ENCODE measurements at places on chromosomes 11 and 22.

DNA sequence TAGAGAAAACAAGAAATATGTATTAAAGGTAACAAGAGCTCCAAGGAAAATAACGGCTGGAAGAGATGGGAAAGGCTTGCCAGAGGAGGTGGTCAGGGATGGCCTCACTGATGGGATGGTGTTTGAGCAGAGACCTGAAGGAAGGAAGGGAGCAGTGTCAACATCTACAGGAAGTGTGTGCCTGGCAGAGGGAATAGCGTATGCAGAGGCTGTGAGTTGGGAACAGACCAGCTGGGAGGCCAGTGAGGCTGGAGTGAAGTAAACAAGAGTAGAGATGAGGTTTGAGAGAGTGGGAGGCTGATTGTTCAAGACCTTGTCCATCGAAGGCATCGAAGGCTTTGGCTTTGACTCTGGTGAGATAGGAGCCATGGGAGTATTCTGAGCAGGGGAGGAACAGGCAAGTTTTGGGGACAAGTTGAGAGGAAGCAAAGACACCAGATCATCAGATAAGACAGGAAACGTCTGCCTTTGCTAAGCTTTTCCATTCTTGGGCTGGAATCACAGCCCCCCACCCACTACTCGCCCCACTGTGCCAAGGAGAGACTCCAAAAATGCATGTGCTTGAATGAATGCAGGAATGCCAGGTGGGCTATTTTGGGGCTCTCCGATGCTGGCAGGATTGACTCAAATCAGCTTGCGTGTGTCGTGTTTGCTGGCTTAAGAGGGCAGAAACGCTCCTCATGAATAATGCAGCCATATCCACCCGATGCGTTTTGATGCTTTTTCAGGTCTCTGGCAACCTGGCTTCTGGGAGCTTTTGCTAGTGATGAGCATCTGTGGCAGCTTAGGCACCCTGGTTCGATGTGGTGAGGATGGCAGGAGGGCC, 7.2 kb downstream of the SGSM1 start:
- no peak for DNase-seq

- DNase-seq: no peak
Observed at GRCh38 chr22:45579806-45580725, 77.4 kb downstream of the FBLN1 start.

DNA sequence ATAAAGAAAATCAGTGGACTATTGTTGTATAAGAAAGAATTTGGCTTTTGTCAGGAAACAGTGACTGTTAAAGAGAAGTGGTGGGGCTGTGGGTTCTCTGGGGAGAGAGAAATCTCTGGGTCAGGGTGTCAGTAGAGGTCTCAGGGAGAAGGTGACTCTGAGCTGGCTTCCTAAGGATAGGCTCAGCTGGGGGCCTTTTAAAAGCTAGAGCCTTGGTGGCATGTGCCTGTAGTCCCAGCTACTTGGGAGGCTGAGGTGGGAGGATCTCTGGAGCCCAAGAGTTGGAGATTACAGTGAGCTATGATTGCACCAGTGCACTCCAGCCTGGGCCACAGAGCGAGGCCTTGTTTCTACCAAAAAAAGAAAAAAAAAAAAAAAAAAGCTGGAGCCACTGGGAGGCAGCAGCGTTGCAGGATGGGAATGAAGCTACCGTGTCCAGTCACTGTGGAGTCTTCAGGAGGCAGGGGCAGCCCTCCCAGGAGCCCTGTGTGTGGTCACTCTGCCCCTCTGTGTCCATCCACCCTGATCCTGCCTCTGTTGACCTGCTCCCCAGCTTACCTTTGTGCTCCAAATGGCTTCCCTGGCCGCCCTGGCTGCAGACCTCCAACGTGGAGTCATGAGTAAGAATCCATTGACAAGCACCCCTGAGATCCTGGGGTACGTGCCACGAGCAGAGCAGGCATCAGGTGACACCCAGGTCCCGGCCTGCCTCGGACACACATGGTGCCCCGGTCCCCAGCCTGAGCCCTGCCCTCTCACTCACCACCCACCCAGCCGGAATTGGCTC, 5.4 kb upstream of the MIF start:
- DNase-seq: no peak

- DNase-seq: peak; percentile 16
Observed at GRCh38 chr22:38412435-38413084, 42.4 kb downstream of the KCNJ4 start.

DNA sequence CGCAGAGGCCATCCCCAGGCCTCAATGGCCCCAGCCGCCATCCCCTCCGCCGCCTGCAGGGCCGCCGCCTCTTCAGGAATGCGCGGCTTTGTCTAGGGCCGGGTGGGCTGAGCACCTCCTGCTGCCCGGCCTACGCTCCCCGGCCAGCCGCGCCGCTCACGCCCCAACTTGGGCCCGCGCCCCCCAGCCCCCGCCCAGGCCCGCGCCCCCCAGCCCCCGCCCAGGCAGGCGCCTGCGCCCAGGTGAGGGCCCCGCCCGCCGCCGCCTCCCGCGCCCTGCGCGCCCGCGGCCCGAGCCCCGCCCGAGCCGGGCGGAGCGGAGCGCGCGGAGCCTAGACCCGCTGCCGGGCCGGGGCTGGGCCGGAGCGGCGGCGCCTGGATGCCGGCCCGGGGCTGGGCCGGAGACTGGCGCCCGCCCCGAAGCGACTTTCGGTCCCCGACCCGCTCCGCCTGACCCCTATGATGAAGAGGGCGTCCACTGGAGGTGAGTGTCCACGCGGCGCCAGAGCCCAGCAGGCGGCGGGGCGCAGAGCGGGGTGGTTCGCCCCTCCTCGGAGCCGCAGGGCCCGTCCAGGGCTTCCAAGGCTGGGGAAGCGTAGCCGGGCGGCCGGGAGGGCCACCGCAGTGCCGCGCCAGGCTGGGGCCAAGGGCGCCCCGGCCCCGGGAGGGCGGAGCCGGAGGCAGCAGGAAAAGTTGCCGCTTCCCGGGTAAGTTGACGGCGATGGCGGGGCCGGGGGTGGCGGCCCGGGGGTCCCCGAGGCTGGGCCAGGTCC, 34.3 kb upstream of the PRODH start:
- DNase-seq: no peak

GRCh38 chr11:126742582-126742981, 258.0 kb downstream of the KIRREL3 start:
- DNase-seq: no peak

DNA sequence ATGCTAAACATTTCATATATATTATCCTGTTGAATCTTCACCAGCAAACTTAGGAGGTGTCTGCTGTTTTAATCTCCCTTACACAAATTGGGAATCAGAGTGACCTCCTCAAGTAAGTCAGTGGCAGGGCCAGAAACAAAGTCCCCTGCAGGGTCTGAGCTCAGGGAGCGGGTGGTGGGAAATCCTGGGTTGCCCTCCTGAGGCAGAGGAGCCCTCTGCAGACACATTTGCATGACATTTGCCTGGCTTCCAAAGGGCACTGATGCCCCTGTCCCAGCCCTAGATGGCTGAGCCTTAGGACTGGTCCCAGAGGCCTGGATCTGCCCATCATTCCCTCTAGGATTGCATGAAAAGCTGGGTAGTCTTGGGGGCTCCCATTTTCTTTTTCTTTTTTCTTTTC, 2.1 kb upstream of the INPP5J start:
- DNase-seq: no peak

- no peak for DNase-seq
Observed at GRCh38 chr11:66641834-66642233, 3.3 kb downstream of the RBM4 start.

GRCh38 chr11:88770475-88771079, 295.2 kb downstream of the GRM5 start:
- no peak for DNase-seq

GRCh38 chr11:95044010-95044409, 5.2 kb upstream of the KDM4F start:
- DNase-seq: no peak

- no peak for DNase-seq
Observed at GRCh38 chr11:117820516-117820915, 4.0 kb downstream of the FXYD2 start.

DNA sequence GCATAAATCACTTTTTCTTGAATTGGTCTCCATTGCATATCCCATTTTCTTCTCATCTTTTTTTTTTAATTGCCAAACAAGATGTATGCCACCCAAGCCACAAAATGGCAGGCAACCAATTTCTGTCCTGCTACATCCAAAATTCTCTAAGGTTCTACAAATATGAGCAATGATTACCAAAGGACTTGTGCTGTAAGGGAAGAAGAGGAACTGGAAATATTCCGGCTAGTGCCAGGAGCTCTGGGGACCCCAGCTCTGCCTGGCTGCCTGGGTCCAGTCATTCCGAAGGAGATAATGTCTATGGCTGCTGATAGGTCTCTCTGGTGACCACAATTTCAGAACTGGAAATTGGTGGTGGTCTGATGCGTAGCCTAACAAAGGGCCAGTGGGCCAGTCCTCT, 17.1 kb upstream of the SNX32 start:
- DNase-seq: no peak

DNA sequence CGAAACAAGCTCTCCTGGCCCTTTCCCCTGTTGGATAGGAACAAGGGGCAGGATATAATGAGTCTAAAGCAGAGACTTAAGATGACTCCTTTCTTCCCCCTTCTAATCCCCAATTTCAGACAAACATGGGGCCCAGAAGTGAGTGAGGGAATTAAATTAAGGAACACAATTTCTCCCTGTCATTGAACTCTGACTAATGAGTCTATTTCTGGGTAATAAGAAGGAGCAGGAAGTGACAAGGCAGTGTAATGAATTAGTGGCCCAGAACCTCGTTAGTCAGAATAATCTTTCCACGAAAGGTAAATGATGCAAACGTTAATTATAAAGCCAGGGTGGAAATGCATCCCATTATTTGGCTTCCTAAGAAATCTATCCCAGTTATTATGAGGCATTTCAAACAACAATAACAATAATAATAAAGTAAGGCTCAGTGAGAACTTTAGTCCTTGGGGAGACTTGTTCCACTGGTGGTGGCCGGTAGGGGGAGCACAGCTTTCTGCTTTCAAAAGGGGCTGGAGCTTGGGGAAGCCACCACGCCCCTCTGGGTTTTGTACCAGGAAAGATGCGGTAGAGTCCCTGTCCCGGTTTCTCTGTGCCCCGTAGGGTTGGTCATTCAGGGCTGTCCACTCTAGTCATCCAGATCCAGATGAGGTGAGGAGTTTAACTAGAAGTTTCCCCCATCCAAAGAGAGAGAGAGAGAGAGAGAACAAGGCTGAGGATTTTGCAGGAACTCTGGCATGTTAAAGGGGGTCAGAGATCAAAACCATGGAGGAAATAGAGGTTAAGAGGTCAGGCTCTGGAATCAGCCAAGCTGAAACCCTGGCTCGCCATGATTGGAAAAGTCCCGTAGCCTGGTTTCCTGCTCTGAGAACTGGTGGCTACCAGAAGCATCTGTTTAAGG, 298.3 kb downstream of the NTM start:
- DNase-seq: peak; percentile 46

DNA sequence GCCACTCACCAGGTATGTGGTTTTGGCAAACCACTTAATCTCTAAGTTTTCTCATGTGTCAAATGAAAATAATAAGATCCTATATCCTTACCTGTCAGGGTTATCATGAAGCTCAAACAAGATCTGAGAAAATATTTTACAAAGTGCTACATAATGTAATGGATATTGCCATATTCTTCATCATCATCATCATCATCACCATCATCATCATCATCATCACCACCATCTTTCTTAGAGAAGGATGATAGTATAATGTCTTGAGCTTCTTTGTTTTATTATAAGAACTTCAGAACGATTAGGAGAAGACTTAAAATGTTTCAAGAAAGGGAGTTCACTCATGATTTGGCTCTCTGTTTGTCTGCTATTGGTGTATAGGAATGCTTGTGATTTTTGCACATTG, 72.5 kb upstream of the UCP3 start:
- no peak for DNase-seq

DNA sequence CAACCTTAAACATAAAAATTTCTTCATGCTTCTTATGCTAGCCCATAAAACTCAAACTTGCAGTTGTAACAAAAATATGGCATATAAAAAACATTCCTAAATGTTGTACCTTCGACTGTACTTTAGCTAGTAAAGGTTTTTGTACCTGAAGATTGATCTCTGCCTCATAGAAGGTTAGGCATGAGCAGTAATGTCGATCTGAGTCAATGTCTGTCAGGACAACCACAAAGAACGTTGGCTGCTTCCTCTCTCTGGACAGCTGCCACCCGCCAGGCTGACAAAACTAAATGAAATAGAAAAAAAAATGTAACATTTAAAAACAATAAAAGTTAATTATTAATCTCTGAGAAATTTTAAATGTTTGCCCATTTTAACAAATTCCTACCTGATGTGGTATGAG, 251.3 kb downstream of the SBF2 start:
- DNase-seq: no peak

DNA sequence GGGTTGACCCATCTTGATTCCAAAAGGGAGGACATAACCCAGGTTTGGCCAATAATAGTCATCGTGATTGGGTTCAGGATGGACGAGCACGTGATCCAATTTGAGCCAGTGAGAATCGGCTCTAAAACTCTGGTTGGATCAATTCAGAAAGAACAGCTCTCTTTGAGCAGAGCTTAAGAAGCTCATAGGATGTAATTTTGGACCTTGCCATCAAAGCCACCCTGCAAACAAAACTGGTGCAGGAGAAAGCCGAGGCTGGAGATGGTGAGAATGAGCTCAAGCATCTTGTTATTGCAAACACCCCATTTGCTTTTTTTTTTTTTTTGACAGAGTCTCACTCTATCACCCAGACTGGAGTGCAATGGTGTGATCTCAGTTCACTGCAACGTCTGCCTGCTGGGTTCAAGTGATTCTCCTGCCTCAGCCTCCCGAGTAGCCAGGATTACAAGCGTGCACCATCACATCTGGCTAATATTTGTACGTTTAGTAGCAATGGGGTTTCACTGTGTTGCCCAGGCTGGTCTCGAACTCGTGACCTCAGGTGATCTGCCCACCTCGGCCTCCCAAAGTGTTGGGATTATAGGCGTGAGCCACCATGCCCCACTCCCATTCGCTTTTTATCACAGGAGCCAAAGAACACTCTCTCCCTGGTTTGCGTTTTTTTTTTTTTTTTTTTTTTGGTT, 13.8 kb upstream of the MIAT start:
- DNase-seq: no peak

GRCh38 chr11:15764948-15765347, 591.4 kb downstream of the SOX6 start:
- no peak for DNase-seq

DNA sequence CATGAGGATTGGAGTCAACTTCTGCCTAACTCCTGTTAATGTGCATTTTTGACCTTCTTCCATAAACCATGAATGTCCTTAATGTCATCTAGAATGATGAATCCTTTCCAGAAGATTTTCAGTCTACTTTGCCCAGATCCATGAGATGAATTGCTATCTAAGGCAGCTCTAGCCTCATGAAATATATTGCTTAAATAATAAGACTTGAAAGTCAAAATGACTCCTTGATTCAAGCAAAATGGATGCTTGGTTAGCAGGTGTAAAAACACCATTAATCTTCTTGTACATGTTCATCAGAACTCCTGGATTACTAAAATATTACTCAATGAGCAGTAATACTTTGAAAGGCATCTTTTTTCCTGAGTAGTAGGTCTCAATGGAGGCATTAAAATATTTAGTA, 238.5 kb upstream of the ZC3H12C start:
- no peak for DNase-seq

GRCh38 chr11:124798991-124799347, 1.2 kb downstream of the MSANTD2 start:
- no peak for DNase-seq
